ENCODE measurements at places on chromosomes 5 and 9.

DNA sequence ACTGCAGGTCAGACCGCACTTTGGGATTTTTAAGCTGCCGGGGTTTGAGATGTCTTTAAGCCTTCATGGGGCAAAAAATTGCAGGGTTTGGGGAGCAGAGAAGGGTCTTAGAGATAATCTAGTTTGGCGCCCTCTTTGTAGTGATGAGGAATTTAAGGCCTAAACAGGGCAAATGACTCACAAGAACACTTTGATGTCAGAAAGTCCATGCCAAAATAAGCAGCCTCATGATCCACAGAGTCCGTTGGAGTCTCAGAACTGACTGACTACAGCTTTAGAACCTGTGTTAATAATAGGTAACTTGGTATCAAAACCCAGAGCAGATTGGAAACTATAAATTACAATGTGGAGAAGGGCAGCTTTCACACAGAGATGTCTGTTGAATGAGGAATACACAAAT is 35.9 kb upstream of the PTGS1 start:
- peak; percentile 57 for DNase-seq

GRCh38 chr9:33453286-33453860 is 6.0 kb upstream of the AQP3 start:
- DNase-seq, result no peak

DNA sequence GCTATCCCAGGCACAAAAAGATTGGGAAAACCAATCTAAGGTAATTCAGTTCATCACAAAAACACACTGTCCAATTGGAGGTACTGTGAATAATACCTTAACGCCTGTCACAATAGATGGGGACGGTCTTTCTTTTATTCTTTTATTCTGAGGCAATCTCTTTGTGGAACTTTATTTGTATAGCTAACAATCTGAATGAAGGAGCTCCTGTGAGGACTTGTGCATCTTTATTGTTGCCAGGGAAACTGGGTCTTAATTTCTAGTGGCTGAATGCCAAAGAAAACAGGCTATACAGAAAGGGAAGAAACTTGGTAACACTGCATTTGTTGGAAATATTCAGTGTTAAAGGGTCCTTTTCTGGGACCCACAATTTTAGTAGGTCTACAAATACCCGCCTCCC is 546.9 kb upstream of the C9orf72 start:
- no peak for DNase-seq

DNA sequence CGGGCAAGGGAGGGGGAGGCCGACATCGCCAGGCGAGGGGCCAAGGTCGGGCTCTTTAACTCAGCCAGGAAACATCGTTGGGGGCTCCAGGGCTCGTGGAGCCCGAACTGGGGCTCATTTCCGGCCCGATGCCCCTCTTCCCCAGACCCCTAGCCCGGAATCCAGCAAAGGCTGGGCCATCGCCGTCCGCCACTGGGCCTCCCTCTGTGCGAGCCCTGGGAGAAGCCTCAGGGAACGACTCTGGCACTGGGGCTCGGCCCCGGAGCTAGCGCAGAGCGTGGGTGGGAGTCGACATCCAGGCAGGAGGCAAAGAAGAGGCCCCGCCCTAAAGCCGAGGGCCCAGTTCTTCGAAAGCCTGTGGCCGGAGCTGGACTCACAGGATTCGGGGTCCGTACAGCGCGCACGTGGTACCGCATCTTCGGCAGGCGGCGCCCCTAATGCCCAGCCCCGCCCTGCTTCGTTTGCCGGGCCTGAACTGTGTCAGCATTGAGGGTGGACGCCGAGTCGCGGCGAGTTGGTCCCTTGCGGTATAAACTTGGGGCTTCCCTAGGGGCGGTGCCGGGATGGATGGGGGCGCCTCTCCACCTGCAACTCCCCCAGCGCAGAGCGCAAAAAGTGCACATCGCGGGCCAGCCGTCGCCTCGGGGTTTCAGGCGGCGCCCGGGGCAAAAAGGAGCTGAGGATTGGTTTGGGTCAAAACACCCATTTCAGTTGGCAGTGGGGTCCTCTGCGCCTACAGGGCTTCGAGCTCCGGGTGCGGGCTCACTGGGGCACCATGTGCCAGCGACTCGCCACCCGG is 3.6 kb upstream of the PAX5 start:
- no peak for DNase-seq

- no peak for DNase-seq
These were observed 249.2 kb upstream of the POU5F2 start for GRCh38 chr5:93990504-93991070.
